A549 treated with Mapracorat at 1 μM for 4 hours (cell line): ENCODE measurements at places on chromosomes 6 and 20. TPM values are rescaled to one million over a fixed set of nuclear protein-coding genes. Genes with fewer than 3 reads are reported as not detected.

NKAIN2 gene
- total RNA-seq: not detected in 5 replicates

GABRR1 gene
- not detected in 5 replicates for total RNA-seq

CFAP206 gene
- total RNA-seq: 0.42 to 0.99 TPM (median 0.60 TPM) in 5 replicates

COL12A1 gene
- total RNA-seq: 4.6 to 6.7 TPM (median 5.5 TPM) in 5 replicates

CCN6 gene
- total RNA-seq: not detected in 5 replicates

DDO gene
- 0.06 to 0.19 TPM (median 0.15 TPM) in 5 replicates for total RNA-seq

OLIG3 gene
- total RNA-seq: not detected in 5 replicates

CLVS2 gene
- 0.11 to 0.34 TPM (median 0.20 TPM) in 5 replicates for total RNA-seq

CRISP3 gene
- not detected in 5 replicates for total RNA-seq

SAMD5 gene
- total RNA-seq: 0.43 to 0.88 TPM (median 0.60 TPM) in 5 replicates

OR2B6 gene
- 0.17 to 0.30 TPM in 2 of 5 replicates, not detected in the others for total RNA-seq

COL11A2 gene
- total RNA-seq: 0.69 to 1.1 TPM (median 0.83 TPM) in 5 replicates

PBOV1 gene
- not detected in 5 replicates for total RNA-seq

TXLNB gene
- not detected in 5 replicates for total RNA-seq

HIVEP2 gene
- 2.3 to 3.9 TPM (median 3.6 TPM) in 5 replicates for total RNA-seq

SLC17A9 gene
- total RNA-seq: 0.06 to 0.18 TPM (median 0.09 TPM) in 3 of 5 replicates, not detected in the others

HLA-DRA gene
- total RNA-seq: not detected in 5 replicates

C2 gene
- 0.26 to 0.46 TPM (median 0.31 TPM) in 5 replicates for total RNA-seq

IRAK1BP1 gene
- total RNA-seq: 0.61 to 0.78 TPM (median 0.66 TPM) in 5 replicates

CDH26 gene
- total RNA-seq: 0.04 to 0.27 TPM (median 0.22 TPM) in 4 of 5 replicates, not detected in the other

CABLES2 gene
- total RNA-seq: 4.4 to 5.8 TPM (median 5.2 TPM) in 5 replicates

CHRNA4 gene
- total RNA-seq: 0.15 to 0.38 TPM (median 0.34 TPM) in 5 replicates

THBD gene
- 79.7 to 106 TPM (median 93.0 TPM) in 5 replicates for total RNA-seq

HLA-B gene
- total RNA-seq: 22.1 to 33.1 TPM (median 23.8 TPM) in 5 replicates

RGS17 gene
- 5.1 to 7.4 TPM (median 6.5 TPM) in 5 replicates for total RNA-seq

GNAS-AS1 gene
- not detected in 5 replicates for total RNA-seq

AVP gene
- not detected in 5 replicates for total RNA-seq

SLC32A1 gene
- not detected in 5 replicates for total RNA-seq

VSTM2L gene
- 16.6 to 24.7 TPM (median 19.1 TPM) in 5 replicates for total RNA-seq

NRM gene
- total RNA-seq: 23.1 to 27.4 TPM (median 25.9 TPM) in 5 replicates

RNF182 gene
- 3.2 to 3.6 TPM (median 3.4 TPM) in 5 replicates for total RNA-seq

RAET1E gene
- total RNA-seq: 1.8 to 3.5 TPM (median 3.1 TPM) in 5 replicates

TNFAIP3 gene
- 20.2 to 30.8 TPM (median 21.2 TPM) in 5 replicates for total RNA-seq

ACTL10 gene
- total RNA-seq: 0.06 TPM in 1 of 5 replicates, not detected in the others

SLA2 gene
- total RNA-seq: 0.05 to 0.12 TPM (median 0.08 TPM) in 5 replicates

LTB gene
- 0.35 to 0.88 TPM (median 0.51 TPM) in 5 replicates for total RNA-seq

TBX18 gene
- total RNA-seq: 14.9 to 22.2 TPM (median 20.2 TPM) in 5 replicates

ZKSCAN8 gene
- 3.4 to 5.8 TPM (median 5.1 TPM) in 5 replicates for total RNA-seq

C20orf202 gene
- 0.22 TPM in 1 of 5 replicates, not detected in the others for total RNA-seq

BEND6 gene
- total RNA-seq: 0.70 to 0.99 TPM (median 0.87 TPM) in 5 replicates

NINL gene
- 11.6 to 17.2 TPM (median 15.1 TPM) in 5 replicates for total RNA-seq

JAG1 gene
- 33.7 to 40.1 TPM (median 37.9 TPM) in 5 replicates for total RNA-seq

DNMT3B gene
- total RNA-seq: 3.3 to 4.6 TPM (median 4.2 TPM) in 5 replicates

PACRG gene
- total RNA-seq: 0.13 TPM in 1 of 5 replicates, not detected in the others

FNDC1 gene
- 0.06 to 0.13 TPM (median 0.11 TPM) in 5 replicates for total RNA-seq

BMP5 gene
- total RNA-seq: 0.04 TPM in 1 of 5 replicates, not detected in the others

MICAL1 gene
- 11.5 to 19.0 TPM (median 17.5 TPM) in 5 replicates for total RNA-seq

PCK1 gene
- total RNA-seq: 0.05 to 0.13 TPM (median 0.09 TPM) in 3 of 5 replicates, not detected in the others

SPATS1 gene
- total RNA-seq: not detected in 5 replicates

FABP7 gene
- not detected in 5 replicates for total RNA-seq

OR2H1 gene
- total RNA-seq: not detected in 5 replicates

BTN1A1 gene
- not detected in 5 replicates for total RNA-seq

DZANK1 gene
- 2.4 to 3.1 TPM (median 2.9 TPM) in 5 replicates for total RNA-seq

EEF1A2 gene
- 132 to 182 TPM (median 150 TPM) in 5 replicates for total RNA-seq
